ENCODE measurements at places on chromosomes 5 and 9. TPM values are rescaled to one million over a fixed set of nuclear protein-coding genes. Genes with fewer than 3 reads are reported as not detected.

DNA sequence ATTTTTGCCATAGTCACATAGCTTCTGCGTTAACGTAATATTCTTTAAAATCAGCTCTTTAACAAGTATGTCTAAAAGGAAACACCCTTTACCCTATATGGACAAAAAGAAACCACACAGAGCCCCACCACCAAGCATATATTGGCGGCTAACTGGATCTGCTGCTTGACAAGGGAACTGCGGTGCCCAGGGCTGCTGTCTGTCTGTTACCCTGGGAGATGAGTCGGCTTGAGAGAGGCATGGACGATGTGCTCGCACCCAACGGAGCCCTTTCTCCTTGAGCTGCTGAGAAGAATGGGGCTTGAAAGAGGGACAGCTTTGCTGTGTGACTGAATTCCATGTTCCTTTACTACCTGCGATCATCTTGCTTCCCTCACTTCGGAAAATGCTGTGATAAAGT lies 158.6 kb upstream of the SHB start:
- no peak for DNase-seq

Gene SVEP1
- total RNA-seq = 16.9 TPM

Gene PRSS3
- 310 TPM for total RNA-seq

Gene PDGFRB
- 14.2 TPM for total RNA-seq

Gene NMUR2
- total RNA-seq = not detected

Data from left colon (tissue), 2 donors.